ENCODE measurements at places on chromosomes 2 and 18. TPM values are rescaled to one million over a fixed set of nuclear protein-coding genes. Genes with fewer than 3 reads are reported as not detected.

- no peak for DNase-seq
Observed at GRCh38 chr2:139825726-139826125, 1045.5 kb upstream of the NXPH2 start.

- DNase-seq, result no peak
Observed at GRCh38 chr2:17104454-17104853, 413.8 kb downstream of the RAD51AP2 start.

- no peak for DNase-seq
Observed at GRCh38 chr2:71101656-71102055, 28.4 kb downstream of the MCEE start.

DNA sequence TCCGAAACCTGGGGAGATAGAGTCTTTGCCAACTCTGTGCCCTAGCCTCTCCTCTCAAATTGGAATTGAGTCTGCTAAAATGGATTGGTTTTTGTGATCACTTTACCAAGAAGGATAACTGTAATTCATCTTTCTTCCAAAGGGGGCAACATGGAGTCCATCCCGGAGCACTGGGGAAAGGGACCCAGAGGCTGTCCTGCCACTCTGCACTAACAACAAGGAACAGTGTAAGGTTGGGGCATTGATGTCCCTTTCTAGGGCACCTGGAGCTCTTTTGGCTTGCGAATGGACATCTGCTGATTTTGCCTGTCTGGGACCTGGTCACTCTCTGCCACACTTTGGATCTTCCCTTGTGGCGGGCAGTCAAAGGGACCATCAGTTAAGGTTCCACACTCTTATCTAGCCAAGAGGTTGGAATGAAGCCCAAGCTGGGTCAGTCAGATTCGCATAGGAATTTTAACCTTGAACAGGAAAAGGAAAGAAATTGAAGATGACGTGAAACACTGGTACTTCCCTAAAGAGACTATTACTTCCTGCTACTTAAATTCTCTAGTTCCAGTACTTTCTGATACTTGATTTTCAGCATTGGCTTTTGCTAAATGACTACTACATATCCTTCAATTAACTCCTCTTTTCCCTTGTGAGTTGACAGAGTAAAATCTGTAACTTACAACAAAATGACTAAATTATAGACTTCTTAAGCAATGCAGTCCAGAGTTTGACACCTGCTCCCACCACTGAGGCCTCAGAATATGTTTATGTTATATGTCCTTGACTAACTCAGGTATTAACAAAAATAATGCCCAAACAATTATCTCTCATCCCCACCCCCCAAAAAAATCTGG lies 64.7 kb upstream of the KLF7 start:
- no peak for DNase-seq

TMEM200C gene
- 0.20 TPM for total RNA-seq

DNA sequence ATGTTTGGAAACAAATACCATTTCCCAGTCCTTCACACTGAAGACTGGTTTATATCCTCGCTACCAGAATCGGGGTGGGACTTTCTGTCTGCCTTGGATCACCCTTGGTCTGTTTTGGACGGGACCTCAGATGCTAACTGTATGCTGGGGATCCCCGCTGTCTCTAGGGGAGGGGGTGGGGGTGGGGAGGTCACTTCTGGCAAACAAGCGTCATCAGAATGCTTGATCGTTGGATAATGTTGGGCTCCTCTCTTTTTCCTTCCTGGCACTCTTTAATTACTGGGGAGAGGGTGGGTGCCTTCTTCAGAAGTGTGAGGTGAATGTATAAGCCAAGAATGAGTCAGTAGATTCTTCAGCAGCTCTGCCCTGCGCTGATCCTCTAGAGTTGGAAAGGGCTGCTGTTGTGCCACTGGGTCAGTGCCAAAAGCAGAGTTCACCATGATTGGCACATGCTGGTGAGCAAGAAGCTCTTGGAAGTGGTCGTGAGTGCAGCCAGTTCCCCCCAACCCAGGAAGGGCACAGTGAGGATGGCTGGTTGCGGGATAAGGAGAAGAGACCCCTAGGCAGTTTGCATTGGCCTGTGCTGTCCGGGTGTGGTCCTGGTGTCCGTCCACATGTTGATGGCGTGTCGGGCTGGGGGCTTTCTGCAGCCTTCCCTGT lies 32.2 kb downstream of the DGKD start:
- no peak for DNase-seq

PPIG gene
- 50.5 TPM for total RNA-seq

DNA sequence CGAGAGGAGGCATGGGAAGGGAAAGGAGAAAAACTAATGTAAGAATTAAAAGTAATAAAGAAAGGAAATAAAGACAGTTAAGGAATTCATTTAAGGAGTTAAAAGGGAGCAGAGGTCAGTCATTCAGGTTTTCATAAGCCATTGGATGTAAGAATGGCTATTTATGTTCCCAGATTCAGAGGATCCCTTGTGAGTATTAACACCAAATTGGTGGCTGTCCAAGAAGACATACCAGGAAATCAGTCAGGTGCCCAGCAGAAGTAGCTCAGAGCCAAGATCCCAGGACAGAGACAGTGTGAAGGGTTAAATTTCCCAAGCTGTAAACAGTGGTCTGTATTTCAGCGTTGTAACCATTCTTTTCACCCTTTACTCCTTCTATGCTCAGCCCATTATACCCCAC lies 550.4 kb downstream of the BCL11A start:
- no peak for DNase-seq

EFHD1 gene
- total RNA-seq, result 2.7 TPM

BOLL gene
- not detected for total RNA-seq

GRCh38 chr2:54208364-54209240 lies 47.4 kb downstream of the TSPYL6 start:
- no peak for DNase-seq

FOXI3 gene
- total RNA-seq, result not detected

LRP2 gene
- total RNA-seq, result not detected

DNA sequence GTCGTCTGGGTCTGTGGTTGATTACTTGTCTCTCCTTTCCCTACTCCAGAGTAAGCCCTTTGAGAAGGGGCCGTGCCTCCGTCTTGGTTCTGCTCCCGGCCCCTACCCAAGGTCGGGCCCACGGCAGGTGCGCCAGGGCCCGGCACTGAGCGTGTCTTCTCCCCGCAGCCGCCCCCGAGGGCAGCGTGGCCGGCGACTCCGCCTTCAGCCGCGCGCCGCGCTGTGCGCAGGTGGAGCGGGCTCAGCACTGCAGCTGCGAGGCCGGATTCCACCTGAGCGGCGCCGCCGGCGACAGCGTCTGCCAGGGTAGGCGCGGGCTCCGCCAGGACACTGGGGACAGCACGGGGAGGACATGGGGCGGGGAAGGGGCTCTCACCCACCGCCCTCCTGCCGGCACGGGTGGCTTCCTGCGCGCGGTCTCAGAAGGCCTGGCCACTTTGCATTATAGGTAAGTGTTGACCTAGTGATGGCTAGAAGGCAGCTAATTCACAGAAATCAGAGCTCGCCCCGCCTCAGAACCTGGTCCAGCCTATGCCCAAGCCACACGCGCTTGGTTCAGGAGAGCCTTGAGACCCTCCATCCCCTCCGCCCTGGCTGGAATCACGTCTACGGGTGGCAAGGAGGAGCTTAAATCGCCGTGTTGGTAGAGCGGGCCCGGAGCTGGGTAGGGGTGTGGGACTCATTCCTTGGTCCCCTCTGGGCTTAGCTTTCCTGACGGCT lies 43.5 kb downstream of the FBLN7 start:
- DNase-seq, result peak; percentile 28

RAMP1 gene
- 1.8 TPM for total RNA-seq
